ENCODE measurements at places on chromosomes 6 and 20. TPM values are rescaled to one million over a fixed set of nuclear protein-coding genes. Genes with fewer than 3 reads are reported as not detected.

ZNF391 gene
- 15.6 TPM for polyA plus RNA-seq

NHSL1 gene
- 17.3 TPM for polyA plus RNA-seq

AGPAT4 gene
- 18.7 TPM for polyA plus RNA-seq

CCM2L gene
- 5.8 TPM for polyA plus RNA-seq

EYS gene
- polyA plus RNA-seq: 0.69 TPM

PGC gene
- polyA plus RNA-seq: 0.07 TPM

LIME1 gene
- 3.1 TPM for polyA plus RNA-seq

DDX39B gene
- 586 TPM for polyA plus RNA-seq

- DNase-seq: no peak
Observed at GRCh38 chr6:165571721-165572132, 91.3 kb downstream of the PDE10A start.

DNA sequence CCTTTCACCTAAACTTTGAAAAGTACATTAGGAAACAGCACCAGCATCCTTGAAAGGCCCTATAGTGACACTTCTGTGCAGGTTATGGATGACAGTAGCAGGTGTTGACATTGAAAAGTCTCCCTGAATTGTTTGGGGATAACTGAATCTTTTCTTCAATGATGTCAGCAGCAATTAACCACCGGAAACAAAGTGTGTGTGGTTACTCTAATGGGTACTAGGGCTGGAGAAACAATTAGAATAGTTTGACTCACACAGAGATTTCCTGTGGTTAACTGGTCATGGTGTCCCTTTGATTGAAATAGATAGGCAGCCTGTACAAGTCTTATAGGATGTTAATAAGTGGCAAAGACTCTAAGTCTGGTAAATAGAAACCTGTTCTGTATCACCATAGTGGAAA lies 189.1 kb downstream of the TBX18 start:
- DNase-seq: no peak

DNA sequence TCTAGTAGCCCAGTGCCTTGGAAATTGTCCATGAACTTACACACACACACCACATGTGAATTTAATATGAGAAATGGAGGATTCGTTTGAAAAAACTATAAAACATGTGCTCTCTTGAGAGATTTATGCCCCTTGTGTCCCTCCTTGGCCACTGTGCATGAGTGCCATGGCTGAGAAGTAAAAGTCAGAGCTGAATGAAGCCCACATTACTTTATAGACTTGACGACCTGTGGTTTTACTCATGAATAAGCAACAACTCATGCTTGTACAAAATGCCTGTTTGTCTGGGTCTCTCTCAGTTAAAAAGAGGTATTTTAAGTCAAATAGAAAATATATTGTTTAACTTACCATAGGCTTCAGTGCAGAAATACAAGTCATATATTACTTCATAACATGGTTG lies 102.7 kb downstream of the KCNQ5 start:
- no peak for DNase-seq

- no peak for DNase-seq
Observed at GRCh38 chr6:111198841-111199240, 111.5 kb downstream of the SLC16A10 start.

DNA sequence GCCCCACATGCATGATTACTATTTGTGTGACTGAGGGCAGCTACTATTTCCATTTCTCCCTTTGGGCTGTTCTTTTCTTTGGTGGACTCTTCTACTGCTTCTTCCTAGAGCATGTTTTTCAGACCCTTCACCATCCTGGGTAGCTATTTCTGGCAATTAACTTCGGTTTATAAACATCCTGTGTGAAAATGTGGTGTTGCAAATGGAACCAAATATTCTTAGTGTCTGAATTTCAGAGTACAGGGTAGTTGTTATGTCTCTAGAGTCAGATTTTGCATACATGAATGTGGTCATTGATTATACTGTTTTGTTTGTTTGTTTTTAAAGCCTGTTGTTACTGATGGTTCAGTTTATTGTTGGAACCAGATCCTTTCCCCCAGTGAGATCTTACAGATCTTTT lies 49.7 kb downstream of the PROKR2 start:
- no peak for DNase-seq

DNA sequence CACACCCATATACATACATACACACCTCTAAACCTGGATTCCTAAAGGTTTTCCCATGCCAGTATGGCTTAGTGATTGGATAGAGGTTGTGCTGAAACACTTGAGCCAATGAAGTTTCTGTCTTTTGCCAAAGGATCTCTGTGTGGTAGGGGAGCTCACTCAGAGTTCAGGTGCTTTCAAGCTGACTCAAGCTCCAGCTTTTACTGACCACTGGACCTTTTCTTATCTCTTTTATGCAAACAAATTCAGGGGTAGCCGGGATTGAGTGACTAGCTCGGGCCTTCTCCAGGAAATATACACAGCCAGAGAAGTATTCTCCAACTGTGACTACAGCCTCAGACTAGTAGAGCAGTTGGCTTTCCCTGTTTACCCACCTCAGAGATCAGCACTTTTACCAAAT lies 21.5 kb upstream of the DSE start:
- DNase-seq: no peak

DNA sequence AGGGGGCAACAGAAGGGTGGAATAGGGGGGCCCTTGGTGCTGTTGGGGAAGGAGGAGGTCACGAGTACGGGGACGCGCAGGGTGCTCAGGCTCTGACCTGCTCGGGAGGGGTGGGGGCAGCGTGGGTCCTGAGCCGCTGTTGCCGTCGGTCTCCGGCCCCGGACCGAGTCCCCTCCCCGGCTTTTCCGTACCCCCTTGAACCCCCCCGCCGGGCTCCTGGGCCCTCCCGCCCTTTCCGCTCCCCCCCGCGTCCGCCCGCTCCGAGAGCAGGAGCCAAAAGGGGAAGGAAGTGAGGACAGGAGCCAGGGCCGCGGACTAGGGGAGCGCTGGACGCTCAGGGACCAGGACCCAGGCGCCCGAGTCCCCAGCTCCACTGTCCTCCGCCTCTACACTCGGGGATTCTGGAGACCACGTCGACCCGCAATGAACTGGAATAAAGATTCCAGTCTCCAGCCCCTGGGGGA lies at the start of gene RGL2:
RGL2 (minus strand) TSS at position 170 of the 464 bp plus-strand sequence. CDS start 332 bp downstream, outside the sequence.
- no peak for DNase-seq

- DNase-seq: no peak
Observed at GRCh38 chr20:31670371-31671228, 32.9 kb downstream of the COX4I2 start.

DNA sequence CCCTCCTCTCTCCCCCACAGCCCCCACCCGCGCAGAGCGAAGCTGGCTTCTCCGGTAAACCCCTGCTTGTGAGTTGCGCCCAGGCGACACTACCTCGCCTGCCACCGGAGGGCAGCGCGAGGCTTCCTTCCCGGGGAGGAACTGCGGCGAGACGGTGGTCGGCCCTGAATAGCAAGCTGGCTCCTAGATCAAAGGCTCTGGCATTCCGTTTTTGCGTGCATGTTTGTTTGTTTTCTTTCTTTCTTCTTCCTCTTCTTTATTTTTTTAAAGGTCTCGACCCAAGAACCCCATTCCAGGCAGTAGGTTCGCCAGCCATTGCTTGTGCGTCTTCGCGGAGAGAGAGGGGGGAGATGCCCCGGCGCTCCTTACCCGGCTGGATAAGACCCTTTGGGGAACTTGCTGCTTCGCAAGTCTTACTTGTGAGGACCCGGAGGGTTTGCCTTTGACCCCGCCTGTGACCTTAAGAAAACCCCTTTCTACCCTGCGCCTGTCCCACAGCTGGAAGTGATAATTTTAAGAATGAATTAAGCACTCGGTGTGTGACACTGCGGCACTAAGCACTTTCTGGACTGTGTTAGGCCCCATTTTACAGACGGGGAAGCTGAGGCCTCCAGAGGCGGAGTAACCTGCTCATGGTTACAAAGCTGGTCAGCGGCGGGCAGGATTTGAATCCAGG lies 92.7 kb upstream of the SIRPA start:
- DNase-seq: peak; percentile 49

DNA sequence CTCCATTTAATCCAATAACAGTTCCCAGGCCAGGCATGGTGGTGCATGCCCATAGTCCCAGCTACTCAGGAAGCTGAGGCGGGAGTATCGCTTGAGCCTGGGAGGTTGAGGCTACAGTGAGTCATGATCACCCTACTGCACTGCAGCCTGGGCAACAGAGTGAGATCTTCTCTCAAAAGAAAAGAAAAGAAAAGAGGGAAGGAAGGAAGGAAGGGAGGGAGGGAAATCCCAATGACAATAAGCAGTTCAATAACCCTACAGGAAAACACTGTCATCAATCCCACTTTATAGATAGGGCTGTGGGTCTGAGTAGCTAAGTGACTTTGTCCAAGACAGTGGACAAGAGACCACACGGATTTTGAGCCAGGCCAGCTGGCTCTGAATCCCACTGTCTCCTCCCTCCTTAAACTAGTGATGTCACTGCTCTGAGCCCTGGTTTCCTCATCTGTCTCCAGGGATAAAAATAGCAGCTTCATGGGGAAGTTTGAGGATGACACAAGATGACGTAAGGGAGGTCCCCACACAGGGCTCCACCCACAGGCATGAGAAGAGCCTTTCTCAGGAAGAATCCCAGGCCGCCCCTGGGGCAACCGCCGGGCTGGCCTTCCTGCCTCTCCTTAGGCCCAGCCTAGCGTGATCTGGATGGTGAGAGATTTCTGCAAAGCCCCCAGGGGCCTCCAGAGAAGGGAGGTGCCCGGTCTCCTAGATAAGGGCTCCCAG lies 7.2 kb upstream of the TRIB3 start:
- no peak for DNase-seq

DNA sequence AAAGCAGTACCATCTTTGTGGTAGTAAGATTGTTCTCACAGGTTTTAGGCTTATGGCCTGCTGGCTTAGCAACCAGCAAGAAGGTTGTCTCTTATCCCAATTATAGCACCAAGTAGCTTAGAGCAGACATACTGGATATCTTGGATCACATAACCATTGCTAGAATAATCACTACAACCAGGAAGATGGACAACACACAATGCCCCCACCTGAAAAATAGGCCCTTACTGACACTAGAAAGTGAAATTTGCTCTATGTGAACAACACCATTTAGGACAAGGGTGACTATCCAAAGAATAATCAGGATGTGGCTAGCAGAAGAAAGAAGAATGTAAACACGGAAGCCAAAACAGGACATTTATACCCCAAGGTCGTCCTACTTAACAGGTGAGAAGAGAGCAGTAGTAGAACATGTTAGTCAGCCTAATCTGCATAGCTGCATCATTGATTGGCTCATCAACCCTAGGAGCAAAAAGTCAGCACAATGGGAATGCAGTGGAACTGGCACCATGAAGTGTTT lies 172.7 kb upstream of the MARCKS start:
- DNase-seq: no peak

GRCh38 chr6:68544450-68544849 lies 90.6 kb upstream of the ADGRB3 start:
- DNase-seq: no peak

DNA sequence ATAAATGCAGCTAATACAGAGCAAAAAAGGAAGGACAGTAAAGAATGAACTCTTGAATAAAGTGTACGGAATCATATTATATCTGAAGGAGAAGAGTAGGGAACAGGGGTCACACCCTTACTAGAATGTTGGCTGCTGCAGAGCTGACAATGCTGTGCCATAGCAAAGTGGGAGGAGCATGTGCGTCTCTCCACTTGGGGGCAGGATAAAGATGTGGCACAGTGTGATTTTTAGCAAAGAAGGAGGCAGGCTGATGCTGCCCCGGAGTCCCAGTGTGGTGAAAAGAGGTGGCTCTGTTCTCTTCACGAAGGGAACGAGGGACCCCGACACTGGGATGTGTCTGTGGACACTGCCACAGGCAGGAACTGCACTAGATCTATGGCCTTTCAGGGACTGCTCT lies 67.5 kb downstream of the INSM1 start:
- DNase-seq: no peak

DNA sequence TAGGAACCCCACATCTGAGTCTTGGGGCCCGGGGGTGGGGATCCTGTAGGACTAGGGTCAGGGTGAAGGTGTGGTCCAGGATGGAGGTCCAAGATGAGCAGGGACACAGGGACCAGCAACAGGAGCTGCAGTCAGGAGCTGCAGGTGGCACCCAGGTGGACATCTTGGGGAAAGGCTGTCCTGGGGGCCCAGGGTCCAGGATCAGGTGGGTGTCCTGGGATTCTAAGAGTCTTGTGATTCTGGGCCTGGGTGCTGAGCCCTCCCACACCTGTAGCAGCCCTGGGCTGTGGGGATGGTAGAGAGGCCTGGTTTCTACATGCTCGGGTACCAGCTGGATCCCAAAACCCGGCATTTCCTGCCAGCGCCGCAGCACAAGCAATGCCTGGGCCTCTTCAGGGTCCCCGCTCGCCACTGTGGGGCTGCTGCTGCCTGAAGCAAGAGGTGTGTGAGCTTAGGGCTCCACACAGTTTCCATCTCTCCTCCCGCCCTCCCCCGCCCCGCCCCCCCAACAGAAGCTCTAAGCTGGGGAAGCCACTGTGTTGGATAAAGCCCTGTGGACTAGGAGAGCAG lies 20.7 kb downstream of the ERGIC3 start:
- no peak for DNase-seq

- no peak for DNase-seq
Observed at GRCh38 chr6:168136622-168137021, 57.6 kb upstream of the FRMD1 start.

DNA sequence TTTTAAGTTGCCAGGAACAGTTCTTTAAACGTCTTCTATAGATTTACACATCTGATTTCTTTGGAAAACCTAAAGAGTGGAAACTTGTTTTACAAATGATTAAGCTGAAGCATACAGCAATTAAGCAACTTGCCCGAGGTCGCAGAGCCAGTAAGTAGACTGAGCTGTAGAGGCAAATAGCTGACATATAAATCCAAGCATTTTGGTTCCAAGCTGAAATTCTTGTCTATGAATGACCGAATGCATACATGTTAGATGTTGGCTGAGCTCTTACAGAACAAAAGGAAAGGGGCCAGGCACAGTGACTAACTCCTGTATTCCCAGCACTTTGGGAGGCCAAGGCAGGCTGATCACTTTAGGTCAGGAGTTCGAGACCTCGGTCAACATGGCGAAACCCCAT lies 101.8 kb upstream of the SGK1 start:
- no peak for DNase-seq

DNA sequence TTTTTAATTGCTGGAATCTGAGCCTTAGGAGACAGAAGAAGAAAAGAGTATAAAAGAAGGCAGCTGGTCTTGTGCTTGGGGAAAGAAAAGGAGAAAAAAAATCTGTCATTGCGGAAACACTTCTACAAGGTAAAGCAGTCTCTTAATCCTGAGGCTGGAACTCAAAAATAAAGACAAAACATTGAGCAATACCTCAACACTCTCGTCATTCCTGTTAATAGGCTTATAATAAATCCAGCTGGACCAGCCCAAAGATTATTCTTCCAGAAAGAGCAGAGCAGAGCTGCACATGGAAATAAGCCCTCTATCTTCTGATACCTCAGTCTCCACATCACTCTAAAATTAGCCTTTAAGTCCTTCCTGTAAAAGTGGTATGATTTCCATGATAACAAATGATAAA lies 62.0 kb upstream of the HIVEP1 start:
- DNase-seq: no peak

- no peak for DNase-seq
Observed at GRCh38 chr6:152050451-152051195, 243.1 kb downstream of the ESR1 start.

- no peak for DNase-seq
Observed at GRCh38 chr6:36230371-36230770, 33.8 kb downstream of the BRPF3 start.
